Muscle of back (tissue), 13 donors: ENCODE measurements at places on chromosomes 2 and 18. TPM values are rescaled to one million over a fixed set of nuclear protein-coding genes. Genes with fewer than 3 reads are reported as not detected.

CFAP65 gene
- polyA plus RNA-seq = not detected

CD8B2 gene
- not detected for polyA plus RNA-seq

VAMP8 gene
- polyA plus RNA-seq = 12.8 TPM

GRHL1 gene
- polyA plus RNA-seq = 8.0 TPM

GPR75 gene
- polyA plus RNA-seq = 1.0 TPM

CASP8 gene
- 8.7 TPM for polyA plus RNA-seq

NAT8 gene
- polyA plus RNA-seq = 0.29 TPM

LBX2 gene
- polyA plus RNA-seq = 0.78 TPM

VSNL1 gene
- polyA plus RNA-seq = 5.7 TPM

DNAJC5G gene
- 0.12 TPM for polyA plus RNA-seq

SLC14A1 gene
- 2.7 TPM for polyA plus RNA-seq

DNAH7 gene
- polyA plus RNA-seq = 0.23 TPM

IL1A gene
- polyA plus RNA-seq = 0.10 TPM

TIA1 gene
- polyA plus RNA-seq = 245 TPM

CXCR1 gene
- not detected for polyA plus RNA-seq

IL36A gene
- not detected for polyA plus RNA-seq

CYS1 gene
- polyA plus RNA-seq = 5.3 TPM

C2orf81 gene
- polyA plus RNA-seq = 2.9 TPM

ADAM23 gene
- 10.3 TPM for polyA plus RNA-seq

CFAP53 gene
- polyA plus RNA-seq = 0.25 TPM

FAM124B gene
- 7.4 TPM for polyA plus RNA-seq

LRRC30 gene
- 3.2 TPM for polyA plus RNA-seq

RASGRP3 gene
- 38.6 TPM for polyA plus RNA-seq

GPBAR1 gene
- 1.9 TPM for polyA plus RNA-seq

ANKRD30B gene
- polyA plus RNA-seq = not detected

FOXD4L1 gene
- 1.6 TPM for polyA plus RNA-seq

SETBP1 gene
- 15.5 TPM for polyA plus RNA-seq

RND3 gene
- polyA plus RNA-seq = 68.0 TPM

MAL gene
- 3.9 TPM for polyA plus RNA-seq

FN1 gene
- polyA plus RNA-seq = 754 TPM

TCF23 gene
- 0.21 TPM for polyA plus RNA-seq

SCTR gene
- polyA plus RNA-seq = 1.1 TPM

CCDC85A gene
- polyA plus RNA-seq = 3.7 TPM
